ENCODE measurements at places on chromosomes 12 and 14.

GRCh38 chr12:32522331-32523221 is 123.2 kb downstream of the FGD4 start:
- no peak overlapping the region for H3K4me3 ChIP-seq
- H3K27me3 ChIP-seq, result no peaks in the 10 kb centered on the region
- no peaks in the 10 kb centered on the region for H3K36me3 ChIP-seq
- H3K4me1 ChIP-seq, result peaks cover 9% of the 10 kb centered on the region
- H3K27ac ChIP-seq, result peak overlapping the region; percentile 79

- H3K36me3 ChIP-seq, result no peaks in the 10 kb centered on the region
- H3K4me3 ChIP-seq, result no peak overlapping the region
- no peaks in the 10 kb centered on the region for H3K27me3 ChIP-seq
- H3K4me1 ChIP-seq, result peaks cover 50% of the 10 kb centered on the region
- no peak overlapping the region for H3K27ac ChIP-seq
Observed at GRCh38 chr14:68133856-68134255, 314.3 kb downstream of the RAD51B start.

DNA sequence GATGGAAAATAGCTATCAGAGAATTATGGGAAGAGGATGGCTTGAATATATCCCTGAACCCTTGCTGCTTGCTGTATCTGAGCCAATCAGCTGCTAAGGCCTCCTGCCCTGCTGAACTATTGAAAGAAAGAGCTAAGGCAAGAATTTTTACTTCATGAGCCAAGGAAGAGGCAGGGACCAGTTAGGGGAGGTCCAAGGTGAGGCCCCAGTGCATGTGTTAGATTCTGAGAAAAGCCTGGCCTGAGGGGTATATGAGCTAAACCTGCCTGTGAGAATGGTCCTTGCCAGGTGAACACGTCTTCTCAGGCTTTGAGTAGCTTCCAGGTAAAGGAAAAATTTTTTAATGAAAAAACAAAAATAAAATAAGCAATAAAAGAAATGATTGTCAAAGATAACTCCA is 218.0 kb downstream of the SYT1 start:
- no peak overlapping the region for H3K27ac ChIP-seq
- DNase-seq, result no peak
- H3K4me1 ChIP-seq, result no peaks in the 10 kb centered on the region
- no peak overlapping the region for H3K4me3 ChIP-seq
- no peaks in the 10 kb centered on the region for H3K27me3 ChIP-seq
- H3K36me3 ChIP-seq, result no peaks in the 10 kb centered on the region

DNA sequence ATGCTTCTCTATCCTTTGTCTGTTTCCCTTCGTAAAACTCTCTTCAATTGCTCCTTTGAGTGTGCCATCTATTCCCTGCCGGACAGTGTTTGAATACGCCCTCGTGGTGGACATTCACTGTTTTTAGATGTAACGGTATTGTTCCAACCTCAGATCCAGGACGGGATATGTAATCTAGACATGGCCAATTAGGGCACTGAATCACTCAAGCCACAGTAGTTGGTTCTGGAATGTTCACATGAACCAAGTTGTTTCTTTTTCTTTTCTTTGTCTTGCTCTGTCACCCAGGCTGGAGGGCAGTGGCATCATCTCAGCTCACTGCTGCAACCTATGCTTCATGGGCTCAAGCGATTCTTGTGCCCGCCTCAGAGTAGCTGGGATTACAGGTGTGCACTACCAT is 204.2 kb upstream of the PLXNC1 start:
- H3K27me3 ChIP-seq, result no peaks in the 10 kb centered on the region
- H3K4me1 ChIP-seq, result no peaks in the 10 kb centered on the region
- no peaks in the 10 kb centered on the region for H3K36me3 ChIP-seq
- H3K4me3 ChIP-seq, result no peak overlapping the region

Data from esophagus squamous epithelium (tissue), 5 donors.